Glutamatergic neuron (in vitro differentiated cells): ENCODE measurements at places on chromosomes 12 and 14. TPM values are rescaled to one million over a fixed set of nuclear protein-coding genes. Genes with fewer than 3 reads are reported as not detected.

GRCh38 chr14:68441542-68441941 lies 351.3 kb downstream of the ZFP36L1 start:
- H3K27me3 ChIP-seq = no peaks in the 10 kb centered on the region
- no peak overlapping the region for H3K27ac ChIP-seq
- no peak for DNase-seq

- no peak overlapping the region for H3K4me3 ChIP-seq
- no peaks in the 10 kb centered on the region for H3K36me3 ChIP-seq
- no peak for DNase-seq
- H3K27ac ChIP-seq = no peak overlapping the region
- no peaks in the 10 kb centered on the region for H3K27me3 ChIP-seq
- H3K4me1 ChIP-seq = peaks cover 4% of the 10 kb centered on the region
Measured at GRCh38 chr12:104494793-104495158, 38.0 kb downstream of the CHST11 start.

GRCh38 chr12:79826267-79827128 lies 108.4 kb downstream of the PPP1R12A start:
- no peaks in the 10 kb centered on the region for H3K36me3 ChIP-seq
- no peak overlapping the region for H3K4me3 ChIP-seq
- H3K27me3 ChIP-seq = no peaks in the 10 kb centered on the region
- H3K27ac ChIP-seq = no peak overlapping the region
- no peak for DNase-seq

GRCh38 chr14:98868866-98869265 lies 403.1 kb downstream of the BCL11B start:
- H3K27me3 ChIP-seq = no peaks in the 10 kb centered on the region
- no peaks in the 10 kb centered on the region for H3K4me1 ChIP-seq
- H3K36me3 ChIP-seq = no peaks in the 10 kb centered on the region
- no peak overlapping the region for H3K4me3 ChIP-seq
- H3K27ac ChIP-seq = no peak overlapping the region

DNA sequence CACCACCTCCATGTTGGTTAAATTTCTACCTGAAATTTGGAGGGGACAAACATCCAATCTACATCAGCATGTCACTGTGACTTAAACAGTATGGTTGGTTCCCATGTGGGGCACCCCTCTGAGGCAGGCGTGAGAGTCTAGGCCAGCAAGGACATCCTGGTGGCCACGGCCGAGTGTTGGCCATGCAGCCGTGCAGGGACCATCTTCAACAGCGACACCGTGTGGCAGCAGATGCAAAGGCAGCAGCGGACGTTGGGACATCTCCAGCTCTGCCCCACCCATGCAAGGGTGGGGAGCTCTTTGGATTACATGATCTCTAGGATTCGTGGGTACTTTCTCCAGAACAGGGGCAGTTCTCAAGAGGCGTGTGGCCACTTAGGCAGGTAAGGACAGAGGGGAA lies 49.8 kb downstream of the NOC4L start:
- no peak overlapping the region for H3K27ac ChIP-seq
- H3K27me3 ChIP-seq = peaks cover 4% of the 10 kb centered on the region
- no peak for DNase-seq
- no peaks in the 10 kb centered on the region for H3K4me1 ChIP-seq
- H3K36me3 ChIP-seq = peaks cover 4% of the 10 kb centered on the region
- H3K4me3 ChIP-seq = no peak overlapping the region

DNA sequence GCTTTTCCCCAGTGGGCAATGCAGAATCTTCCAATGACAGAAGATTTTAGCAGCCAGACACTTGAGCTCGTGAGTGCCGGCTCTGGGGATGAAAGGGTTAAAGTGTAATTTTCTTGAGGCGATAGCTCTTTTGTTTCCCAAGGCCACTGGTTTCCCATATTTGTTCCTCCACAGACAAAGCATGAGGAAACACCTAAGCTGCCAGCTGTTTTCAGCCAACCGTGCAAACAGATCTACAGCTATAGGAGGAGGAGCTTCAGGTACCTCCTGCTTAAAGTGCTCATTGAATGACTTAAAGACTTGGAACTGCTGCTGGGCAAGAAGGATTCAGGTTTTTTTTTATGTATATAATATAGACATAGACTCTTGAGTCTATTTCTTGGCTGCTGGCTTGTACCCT lies 1311.5 kb downstream of the TMEM121 start:
- H3K27me3 ChIP-seq = peaks cover 4% of the 10 kb centered on the region
- H3K27ac ChIP-seq = no peak overlapping the region
- no peak for DNase-seq

DNA sequence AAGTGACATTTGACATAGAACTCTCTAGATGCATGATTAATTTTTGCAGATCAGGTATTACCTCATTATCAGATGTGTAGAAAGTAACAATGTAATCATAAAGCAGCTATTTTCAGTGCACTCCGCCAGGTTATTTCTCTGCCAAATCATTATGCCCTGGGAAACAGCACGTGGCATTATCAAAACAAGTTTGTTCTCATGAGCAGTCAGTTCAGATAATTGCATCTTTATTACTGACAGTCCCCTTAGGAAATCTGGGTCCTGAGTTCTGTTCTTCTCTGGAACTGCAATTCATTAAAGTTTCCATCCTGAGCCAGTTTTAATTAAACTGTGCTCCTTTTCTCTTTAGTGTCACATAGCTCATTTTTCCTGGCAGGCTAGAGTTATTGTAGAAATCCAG lies 94.7 kb upstream of the KRR1 start:
- H3K4me3 ChIP-seq = no peak overlapping the region
- H3K4me1 ChIP-seq = peaks cover 29% of the 10 kb centered on the region
- DNase-seq = no peak
- H3K27ac ChIP-seq = no peak overlapping the region

- no peak overlapping the region for H3K4me3 ChIP-seq
- H3K4me1 ChIP-seq = no peaks in the 10 kb centered on the region
- no peaks in the 10 kb centered on the region for H3K27me3 ChIP-seq
- no peaks in the 10 kb centered on the region for H3K36me3 ChIP-seq
- DNase-seq = no peak
- no peak overlapping the region for H3K27ac ChIP-seq
Measured at GRCh38 chr14:47226877-47227520, 448.4 kb downstream of the MDGA2 start.

DNA sequence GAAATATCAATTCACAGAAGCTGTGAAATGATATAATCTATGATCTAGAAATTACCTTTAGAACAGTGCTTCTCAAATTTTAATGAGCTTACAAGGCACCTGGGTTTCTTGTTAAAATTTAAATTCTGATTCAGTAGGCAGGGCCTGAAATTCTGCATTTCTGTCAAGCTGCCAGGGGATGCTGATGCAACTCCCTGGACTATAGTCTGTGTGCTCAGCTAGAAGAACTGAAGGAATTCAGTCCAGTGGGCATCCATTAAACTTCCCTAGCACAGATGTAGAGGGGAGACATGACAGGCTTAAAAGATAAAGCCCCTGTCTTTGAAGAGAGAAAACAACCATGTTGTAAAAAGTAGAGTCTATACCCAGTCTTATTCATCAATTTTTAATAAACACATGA lies 441.8 kb downstream of the TMTC2 start:
- no peak for DNase-seq
- H3K27ac ChIP-seq = no peak overlapping the region
- H3K4me1 ChIP-seq = peaks cover 6% of the 10 kb centered on the region

- H3K27ac ChIP-seq = no peak overlapping the region
- H3K4me1 ChIP-seq = no peaks in the 10 kb centered on the region
- DNase-seq = no peak
- no peak overlapping the region for H3K4me3 ChIP-seq
- no peaks in the 10 kb centered on the region for H3K27me3 ChIP-seq
- no peaks in the 10 kb centered on the region for H3K36me3 ChIP-seq
Measured at GRCh38 chr14:83470959-83471695, 1937.5 kb upstream of the SEL1L start.

GRCh38 chr14:79438696-79439342 lies 772.5 kb downstream of the DIO2 start:
- H3K27ac ChIP-seq = no peak overlapping the region
- DNase-seq = no peak
- no peak overlapping the region for H3K4me3 ChIP-seq
- no peaks in the 10 kb centered on the region for H3K27me3 ChIP-seq

- no peak overlapping the region for H3K27ac ChIP-seq
- no peak overlapping the region for H3K4me3 ChIP-seq
- no peak for DNase-seq
- no peaks in the 10 kb centered on the region for H3K36me3 ChIP-seq
- peaks cover 3% of the 10 kb centered on the region for H3K27me3 ChIP-seq
Measured at GRCh38 chr12:124624823-124625222, 57.4 kb upstream of the NCOR2 start.

- no peaks in the 10 kb centered on the region for H3K36me3 ChIP-seq
- H3K27me3 ChIP-seq = peaks cover 12% of the 10 kb centered on the region
- DNase-seq = no peak
- H3K27ac ChIP-seq = no peak overlapping the region
Measured at GRCh38 chr14:22547313-22547947, 41.6 kb downstream of the DAD1 start.

DNA sequence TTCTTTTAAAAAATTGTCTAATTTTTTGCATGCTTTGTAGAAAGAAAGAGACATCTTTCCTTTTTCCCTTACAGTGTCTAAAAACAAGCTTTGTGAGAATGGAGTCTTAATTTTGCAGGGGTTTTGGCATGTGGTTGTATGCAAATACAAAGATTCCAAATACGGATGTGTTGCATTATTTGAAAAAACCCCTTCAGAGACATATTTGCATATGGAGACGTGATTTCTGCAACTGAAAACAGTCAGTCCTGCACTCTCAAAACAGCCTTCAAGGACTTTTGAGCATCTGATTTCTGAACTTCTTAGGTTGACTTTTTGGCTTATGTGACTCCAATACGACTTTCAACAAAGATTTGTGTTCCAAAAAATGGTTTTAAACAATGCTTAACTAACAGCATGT lies 7.8 kb downstream of the IRAK3 start:
- no peak for DNase-seq
- no peaks in the 10 kb centered on the region for H3K36me3 ChIP-seq
- H3K4me3 ChIP-seq = no peak overlapping the region
- H3K27me3 ChIP-seq = no peaks in the 10 kb centered on the region

GRCh38 chr12:2960390-2960956 lies 1.3 kb downstream of the TEAD4 start:
- H3K36me3 ChIP-seq = no peaks in the 10 kb centered on the region
- H3K27ac ChIP-seq = no peak overlapping the region
- H3K4me1 ChIP-seq = peaks cover 17% of the 10 kb centered on the region

DNA sequence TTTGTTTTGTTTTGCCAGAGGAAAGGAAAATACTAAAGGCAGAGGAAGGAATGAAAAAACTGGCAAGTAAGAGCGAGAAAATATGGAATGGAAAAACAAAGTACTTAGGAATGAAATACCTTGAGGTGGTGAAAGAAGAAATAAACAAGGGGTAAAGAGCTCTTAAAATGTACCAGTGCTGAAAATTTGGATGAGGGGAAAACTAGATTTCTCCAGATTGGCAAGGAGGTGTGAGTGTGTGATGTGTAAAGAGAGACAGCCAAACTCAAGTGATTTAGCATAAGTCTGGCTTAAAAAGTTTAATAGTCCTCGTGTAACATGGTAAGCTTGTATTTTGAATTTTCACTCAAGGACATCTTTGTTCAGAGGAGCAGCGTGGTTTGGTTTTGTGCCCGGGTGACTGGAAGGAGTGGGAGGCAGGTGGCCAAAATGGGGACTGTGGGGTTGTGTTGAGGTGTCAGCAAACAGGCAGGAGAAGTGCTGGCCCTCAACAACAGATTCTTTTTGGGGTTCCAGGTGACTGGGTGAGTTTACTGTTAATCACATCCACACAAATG lies 102.7 kb downstream of the DACT1 start:
- no peak overlapping the region for H3K27ac ChIP-seq
- no peak for DNase-seq
- H3K4me3 ChIP-seq = no peak overlapping the region
- H3K27me3 ChIP-seq = peaks cover 6% of the 10 kb centered on the region
- peaks cover 27% of the 10 kb centered on the region for H3K4me1 ChIP-seq

FAM161B gene
- 2.8 TPM for total RNA-seq

SNRPF gene
- 38.5 TPM for total RNA-seq

RNF41 gene
- total RNA-seq = 72.6 TPM

PRIMA1 gene
- 2.4 TPM for total RNA-seq

GPRC5D gene
- total RNA-seq = not detected

CLEC4A gene
- 0.71 TPM for total RNA-seq

NANOG gene
- 1.3 TPM for total RNA-seq

GSG1 gene
- not detected for total RNA-seq

KRT4 gene
- not detected for total RNA-seq

LAG3 gene
- total RNA-seq = 7.3 TPM

POLE2 gene
- 2.4 TPM for total RNA-seq

JAG2 gene
- total RNA-seq = 84.1 TPM
